Foreskin keratinocyte (primary cell): ENCODE measurements at places on chromosomes 6 and 20.

- DNase-seq, result no peak
These were observed 38.1 kb downstream of the FAM50B start for GRCh38 chr6:3887150-3887700.

- no peak for DNase-seq
These were observed 30.3 kb downstream of the ZNF318 start for GRCh38 chr6:43339168-43339567.

DNA sequence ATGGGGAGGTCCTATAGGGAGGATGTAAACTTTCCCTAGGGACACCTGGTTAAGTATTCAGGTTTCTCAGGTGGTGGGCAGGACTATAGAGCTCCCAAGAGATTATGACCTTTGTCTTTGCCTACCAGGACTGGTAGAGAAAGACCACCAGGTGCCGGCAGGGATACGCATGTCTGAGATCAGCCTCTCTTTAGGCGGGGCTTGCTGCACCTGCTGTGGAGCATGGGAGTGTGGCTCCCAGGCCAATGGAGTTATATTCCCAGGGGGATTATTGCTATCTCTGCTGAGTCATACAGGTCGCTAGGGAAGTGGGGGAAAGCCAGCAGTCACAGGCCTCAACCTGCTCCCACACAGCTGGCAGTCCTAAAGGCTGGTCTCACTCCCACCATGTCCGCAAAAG is 280.5 kb upstream of the MMS22L start:
- no peak for DNase-seq

DNA sequence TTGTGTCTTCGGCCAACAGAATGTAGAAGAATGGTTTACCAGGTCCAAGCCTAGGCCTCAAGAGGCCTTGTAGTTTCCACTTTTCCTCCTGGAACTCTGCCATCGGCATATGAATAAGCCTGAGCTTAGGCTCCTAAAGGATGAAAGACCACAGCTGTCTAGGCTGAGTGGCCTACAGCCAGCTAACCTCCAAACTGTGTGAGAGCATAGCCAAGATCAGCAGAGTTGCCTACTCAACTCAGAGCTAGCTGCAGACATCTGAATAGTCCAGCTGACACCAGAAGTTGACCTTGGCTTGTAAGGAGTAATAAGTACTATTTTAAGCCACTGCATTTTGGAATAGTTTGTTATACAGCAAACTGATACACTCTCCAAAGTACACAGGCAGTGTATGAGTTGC is 52.6 kb upstream of the SMIM29 start:
- DNase-seq, result no peak

DNA sequence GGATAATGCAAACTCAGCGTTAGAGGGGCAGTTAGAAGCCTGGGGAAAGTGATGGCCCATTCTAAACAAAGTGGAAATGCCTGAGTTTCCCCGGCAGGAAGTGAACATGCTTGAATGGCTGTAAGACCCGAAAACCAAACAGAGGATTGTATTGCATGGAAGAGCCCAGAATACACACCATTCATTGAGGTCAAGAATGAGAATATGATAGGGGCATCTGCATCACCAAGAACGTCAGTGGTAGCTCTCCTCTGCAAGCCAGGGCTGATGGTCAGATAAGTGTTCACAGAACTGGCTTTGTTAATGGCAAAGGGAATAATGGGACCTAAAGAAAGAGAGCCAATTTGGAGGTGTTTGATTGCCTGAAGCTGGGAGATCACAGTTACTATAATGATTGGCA is 663.4 kb downstream of the KHDRBS2 start:
- no peak for DNase-seq

DNA sequence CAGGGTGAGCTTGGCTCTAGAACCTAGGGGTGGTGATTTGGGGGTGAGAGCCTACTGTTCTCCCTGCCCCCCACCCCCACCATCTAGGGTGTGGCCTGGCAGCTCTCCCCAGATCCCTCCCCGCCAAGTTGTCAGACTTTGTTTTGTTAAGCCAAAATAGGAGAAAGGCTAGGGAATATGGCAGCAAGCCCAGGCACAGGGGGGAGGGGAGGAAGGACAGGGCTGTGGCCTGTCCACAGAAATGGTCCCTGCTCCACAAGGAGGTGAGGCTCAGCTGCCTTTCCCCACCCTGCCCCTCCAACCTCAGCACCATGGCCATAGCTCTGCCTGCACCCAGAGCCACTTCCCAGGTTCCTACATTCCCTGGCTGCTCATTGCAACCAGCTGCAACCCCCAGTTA is 17.2 kb downstream of the SCUBE3 start:
- DNase-seq, result no peak

DNA sequence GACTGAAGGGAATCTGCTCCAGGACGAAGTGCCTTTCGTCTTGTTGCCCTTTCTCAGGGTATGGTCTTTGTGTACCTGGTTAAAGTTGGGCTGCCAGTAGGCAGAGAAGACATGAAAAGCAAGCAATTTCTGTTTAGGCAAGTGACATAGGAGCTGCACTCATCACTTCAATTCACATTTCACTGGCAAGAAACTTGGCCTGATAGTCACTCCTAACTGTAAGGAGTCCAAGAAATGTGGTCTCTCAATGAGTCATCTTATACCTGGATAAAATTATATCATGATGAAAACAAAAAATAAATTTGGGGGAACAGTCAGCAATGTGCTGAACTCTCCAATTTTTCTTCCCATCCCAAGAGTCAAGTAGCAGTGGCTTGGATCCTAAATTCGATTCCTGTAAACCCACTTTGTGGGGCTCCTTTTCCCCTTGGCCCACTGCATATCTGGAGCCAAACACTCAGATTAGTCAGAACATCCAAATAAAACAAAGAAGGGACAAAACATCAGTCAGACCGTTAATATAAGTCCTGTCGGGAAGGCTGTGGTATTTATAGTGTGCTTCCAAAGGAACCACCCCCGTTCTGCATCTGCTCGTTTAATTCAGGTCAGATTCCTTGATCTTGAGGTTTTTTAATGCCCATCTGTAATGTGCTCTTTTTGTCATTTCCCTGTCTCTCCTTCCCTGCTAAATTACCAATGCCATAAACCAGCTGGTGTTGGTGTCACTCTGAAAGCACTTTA is 5.0 kb upstream of the GABRR1 start:
- no peak for DNase-seq

- peak; percentile 89 for DNase-seq
These were observed 182.5 kb upstream of the JARID2 start for GRCh38 chr6:15063253-15063853.

- DNase-seq, result no peak
These were observed 29.9 kb downstream of the SGK1 start for GRCh38 chr6:134287859-134288537.

GRCh38 chr6:110341663-110342596 is 16.2 kb downstream of the METTL24 start:
- no peak for DNase-seq

DNA sequence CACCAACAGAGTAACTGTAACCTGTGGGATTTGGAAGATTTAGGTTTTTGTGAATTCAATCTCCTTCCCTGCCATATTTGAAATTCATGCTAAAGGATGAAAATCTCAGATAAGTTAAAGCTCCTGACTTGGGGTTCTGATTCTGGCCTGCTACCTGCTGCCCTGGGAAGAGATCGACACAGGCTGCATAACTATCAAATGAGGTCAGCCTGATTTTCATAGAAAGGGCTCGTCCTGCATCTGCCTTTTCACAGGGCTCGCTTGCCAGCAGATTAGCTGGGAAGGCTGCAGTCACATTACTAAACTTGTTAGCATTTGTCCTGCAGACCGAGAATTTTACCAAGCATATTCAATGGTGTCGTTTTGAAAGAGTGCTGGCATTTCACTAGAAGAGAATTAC is 14.6 kb downstream of the GCLC start:
- peak; percentile 82 for DNase-seq

DNA sequence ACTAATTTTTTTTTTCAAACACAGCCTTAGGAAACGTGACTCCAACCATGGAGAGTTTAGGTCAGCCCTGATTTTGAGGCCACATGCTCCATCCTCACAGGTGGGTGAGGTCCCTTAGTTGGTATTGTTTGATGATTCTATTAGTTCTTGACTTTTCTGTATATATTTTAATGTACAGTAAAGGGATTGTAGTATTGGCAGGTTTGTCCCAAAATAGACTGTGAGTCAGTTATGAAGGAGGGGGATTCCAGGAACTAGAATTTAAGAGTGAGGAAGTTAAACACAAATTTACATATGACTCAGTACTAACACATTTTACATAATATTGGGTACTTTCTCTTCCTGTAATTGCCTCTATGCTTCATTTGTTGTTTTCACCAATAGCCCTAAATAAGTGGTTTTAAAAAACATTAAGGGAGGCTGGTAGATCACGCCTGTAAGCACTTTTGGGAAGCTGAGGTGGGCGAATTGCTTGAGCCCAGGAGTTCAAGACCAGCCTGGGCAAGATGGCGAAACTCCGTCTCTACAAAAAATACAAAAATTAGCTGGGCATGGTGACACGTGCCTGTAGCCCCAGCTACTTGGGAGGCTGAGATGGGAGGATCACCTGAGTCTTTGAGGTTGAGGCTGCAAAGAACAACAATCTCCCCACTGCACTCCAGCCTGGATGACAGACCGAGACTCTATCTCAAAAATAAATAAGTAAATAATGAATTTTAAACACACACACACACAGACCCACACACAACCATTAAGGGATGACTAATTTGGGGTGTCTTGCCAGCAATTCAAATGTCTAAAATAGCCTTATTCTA is 81.8 kb downstream of the SGK1 start:
- DNase-seq, result peak; percentile 78

- DNase-seq, result no peak
These were observed 6.0 kb upstream of the ZBTB22 start for GRCh38 chr6:33323623-33323948.

GRCh38 chr6:121533321-121533841 is 97.9 kb downstream of the GJA1 start:
- DNase-seq, result peak; percentile 71

GRCh38 chr6:150640556-150641209 is 41.0 kb downstream of the PLEKHG1 start:
- no peak for DNase-seq

GRCh38 chr20:49696594-49696993 is 17.1 kb downstream of the B4GALT5 start:
- no peak for DNase-seq

- peak; percentile 17 for DNase-seq
These were observed 7.5 kb upstream of the CCDC28A start for GRCh38 chr6:138765896-138766655.

DNA sequence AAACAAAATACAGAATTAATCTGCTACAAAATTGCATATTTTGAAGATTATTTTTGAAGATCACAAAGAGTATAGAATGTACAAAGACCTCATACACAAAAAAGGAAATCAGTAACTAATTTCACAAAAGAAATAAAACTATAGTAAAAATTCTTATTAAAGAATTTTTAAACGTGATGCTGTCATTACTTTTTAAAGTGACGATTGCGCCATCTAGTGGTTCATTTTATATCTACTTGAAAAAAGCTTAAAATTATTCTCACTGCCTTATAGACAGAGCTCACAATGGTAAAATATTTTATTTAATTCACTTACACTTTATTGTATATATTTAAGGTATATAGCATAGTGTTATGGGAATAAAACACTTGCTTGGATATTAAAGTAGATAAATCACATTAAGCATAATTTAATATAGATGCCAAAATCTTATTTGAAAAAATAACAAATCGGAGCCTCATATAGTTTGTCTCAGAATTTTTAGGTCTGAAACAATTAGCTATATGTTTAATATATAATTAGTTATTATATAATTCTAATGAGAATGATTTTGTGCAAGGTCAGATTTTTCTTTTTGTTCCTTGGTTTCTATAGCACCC is 128.8 kb downstream of the PHF3 start:
- no peak for DNase-seq

DNA sequence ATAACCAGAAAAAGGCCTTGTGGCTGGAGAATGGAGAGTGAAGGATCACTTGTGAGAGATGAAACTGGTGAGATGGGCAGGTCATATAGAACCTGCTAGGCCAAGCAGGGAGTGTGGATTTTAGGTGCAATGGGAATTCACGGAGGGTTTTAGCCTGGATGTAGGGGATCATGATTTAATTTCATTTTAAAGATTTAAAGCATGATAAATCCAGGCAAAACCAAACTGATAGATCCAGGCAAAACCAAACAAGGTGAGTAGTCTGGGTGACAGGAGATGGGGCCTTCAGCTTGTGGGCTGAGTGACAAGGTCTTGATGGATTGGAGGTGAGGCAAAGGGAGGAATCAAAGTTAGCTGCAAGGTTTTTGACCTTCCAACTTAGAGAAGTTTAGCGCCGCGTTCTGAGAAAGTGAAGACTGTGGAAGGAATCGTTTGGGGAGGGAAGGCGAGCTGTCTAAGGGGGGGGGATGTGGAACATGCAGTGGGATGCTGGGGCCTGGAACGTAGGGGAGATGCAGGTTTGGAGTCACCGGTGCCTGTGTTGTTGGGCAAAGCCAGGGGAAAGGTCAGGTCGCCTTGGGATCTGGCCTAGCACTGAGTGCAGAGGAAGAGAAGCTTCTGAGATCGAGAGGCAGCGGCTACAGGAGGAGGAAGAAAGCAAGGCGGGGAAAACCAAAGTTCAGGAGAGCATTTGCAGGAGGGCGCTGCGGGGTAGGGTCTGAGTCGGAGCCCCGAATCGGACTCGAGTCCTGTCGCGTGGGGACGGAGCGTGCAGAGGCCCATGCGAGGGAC is 1.3 kb upstream of the PLCG1 start:
- no peak for DNase-seq

- DNase-seq, result no peak
These were observed 205.3 kb upstream of the FOXA2 start for GRCh38 chr20:22789676-22790075.

DNA sequence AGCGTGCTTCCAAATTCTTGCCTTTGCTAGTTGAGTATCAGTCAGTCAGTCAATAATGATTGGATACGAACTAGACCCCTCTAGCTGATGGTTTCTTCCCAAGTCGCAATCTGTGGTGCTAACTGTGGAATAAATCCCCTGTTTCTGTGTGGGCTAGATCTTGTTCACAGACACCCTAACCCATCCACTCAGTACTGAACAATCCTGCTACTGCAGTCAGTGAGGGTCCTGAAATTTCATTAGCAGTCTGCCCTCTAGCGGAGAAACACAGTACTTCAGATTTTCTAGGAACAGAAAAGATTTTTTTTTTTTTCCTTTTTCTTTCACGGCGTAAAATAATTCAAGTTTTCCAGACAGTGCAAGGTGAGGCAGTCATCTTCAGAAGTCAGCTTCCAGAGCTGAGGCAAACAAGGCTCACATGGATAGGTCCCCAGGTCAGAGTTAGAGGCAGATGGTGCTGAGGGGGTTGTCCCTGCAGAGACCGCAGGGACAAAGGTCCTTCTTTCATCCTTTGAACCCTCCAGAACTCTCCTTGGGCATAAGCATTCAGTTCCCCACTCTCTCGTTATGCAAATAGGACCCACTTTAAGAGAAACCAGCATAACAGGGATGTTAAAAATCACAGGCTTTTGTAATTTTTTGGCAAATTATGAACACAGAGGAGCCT is 119.6 kb downstream of the SCML4 start:
- DNase-seq, result no peak
